Stimulated activated CD4-positive, alpha-beta T cell treated with anti-CD3 and anti-CD28 coated beads, TNF-alpha, amount 100 ng/mL, for 48 hours (primary cell): ENCODE measurements at places on chromosomes 3 and 15.

GRCh38 chr15:81725590-81725989 is 320.2 kb downstream of the MEX3B start:
- DNase-seq, result no peak

DNA sequence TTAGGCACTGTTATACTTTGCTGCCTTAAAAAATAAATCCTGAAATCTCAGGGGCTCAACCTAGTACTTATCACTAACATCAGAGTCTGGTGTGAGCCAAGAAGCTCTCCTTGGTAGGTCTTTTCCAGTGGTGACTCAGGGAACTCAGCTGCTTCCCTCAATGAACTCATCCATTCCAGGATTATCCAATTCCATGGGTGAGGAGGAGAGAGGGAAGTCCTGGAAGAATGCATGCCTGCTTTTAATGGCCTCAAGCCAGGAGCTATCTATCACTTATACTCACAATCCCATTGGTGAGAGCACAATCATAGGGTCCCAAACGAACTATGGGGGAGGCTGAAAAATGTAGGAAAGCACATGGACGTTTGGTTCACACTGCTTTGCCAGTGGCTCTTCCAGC is 113.6 kb downstream of the POLR2M start:
- no peak for DNase-seq

- DNase-seq, result no peak
Measured at GRCh38 chr3:15467227-15468181, 40.1 kb downstream of the EAF1 start.

DNA sequence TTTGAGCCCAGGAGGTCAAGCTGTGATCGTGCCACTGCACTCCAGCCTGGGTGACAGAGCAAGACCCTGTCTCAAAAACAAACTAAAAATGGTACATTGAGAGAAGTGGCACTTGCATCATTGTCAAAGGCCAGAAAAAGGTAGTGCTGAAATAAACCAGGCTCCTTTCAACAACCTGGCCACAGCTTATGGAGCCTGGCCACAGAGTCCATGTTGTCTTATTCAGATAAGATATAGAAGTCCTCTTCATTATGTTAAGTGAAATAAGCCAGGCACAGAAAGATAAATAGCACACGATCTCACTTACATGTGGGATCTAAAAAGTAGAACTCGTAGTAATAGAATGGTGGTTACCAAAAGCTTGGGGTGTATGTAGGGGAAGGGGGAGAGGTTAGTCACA is 34.8 kb downstream of the EMC4 start:
- DNase-seq, result no peak

DNA sequence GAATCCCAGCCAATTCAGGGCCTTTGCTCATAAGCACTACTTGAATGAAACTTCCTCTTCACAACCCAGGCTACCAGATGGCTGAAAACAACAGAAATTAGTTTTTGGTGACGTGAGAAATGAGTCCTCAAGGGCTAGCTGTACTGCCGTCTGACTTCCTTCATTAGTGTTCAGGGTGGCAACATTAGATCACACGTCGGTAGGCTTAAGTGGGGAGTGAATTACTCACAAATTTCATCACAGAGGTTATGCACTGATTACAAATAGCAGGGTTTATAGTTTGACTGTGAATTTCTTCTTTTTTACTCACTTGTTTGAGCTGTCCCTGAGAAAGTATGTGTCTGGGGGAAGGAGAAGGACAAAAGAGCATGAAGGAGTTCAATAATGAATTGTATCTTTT is 397.2 kb downstream of the GAP43 start:
- DNase-seq, result no peak

DNA sequence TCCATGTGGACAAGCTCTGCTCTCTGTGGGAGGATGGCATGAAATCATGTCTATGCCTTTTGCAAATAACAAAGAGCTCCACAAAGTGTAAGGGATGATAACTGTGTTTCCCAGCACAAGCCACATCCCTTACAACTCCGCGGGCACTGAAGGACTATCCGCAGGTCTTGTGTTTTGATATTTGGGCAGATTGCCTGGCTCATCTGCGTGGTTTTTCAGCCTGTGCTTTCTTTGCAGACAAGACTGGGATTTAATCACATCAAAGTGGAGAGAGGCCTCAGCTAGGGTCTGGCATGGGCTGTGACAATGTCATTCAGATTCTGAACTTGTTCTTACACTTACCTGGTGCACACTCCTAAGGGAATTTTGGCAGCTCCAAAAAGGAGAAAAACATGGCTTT is 30.2 kb upstream of the CA12 start:
- DNase-seq, result no peak

GRCh38 chr15:41919954-41920538 is 26.2 kb upstream of the SPTBN5 start:
- no peak for DNase-seq

- DNase-seq, result no peak
Measured at GRCh38 chr3:70933105-70933810, 620.8 kb upstream of the MDFIC2 start.
